ENCODE measurements at places on chromosomes 16 and 17.

GRCh38 chr17:66635386-66636045 is 199.4 kb upstream of the CACNG5 start:
- no peak for DNase-seq

DNA sequence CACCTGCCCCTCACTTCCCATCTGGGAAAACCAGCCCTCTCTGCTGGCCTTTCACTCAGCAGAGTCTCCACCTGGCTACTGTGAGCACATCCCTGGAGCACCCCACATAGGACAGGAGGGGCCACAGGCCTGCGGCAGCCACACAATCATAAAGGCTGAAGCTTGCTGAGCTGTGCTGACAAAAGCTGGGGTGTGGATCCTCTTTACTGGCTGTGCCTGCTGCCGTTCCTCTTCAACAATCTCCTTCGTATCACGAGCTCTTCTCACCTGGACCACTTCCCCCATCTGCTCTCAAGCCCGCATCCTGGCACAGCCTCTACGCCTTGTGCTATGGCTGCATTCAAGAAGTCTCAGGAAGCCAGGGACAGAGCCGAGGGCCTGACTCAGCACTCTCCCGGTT is 86.1 kb downstream of the ZNF778 start:
- DNase-seq, result no peak

GRCh38 chr16:6308176-6308575 is 1024.5 kb upstream of the RBFOX1 start:
- no peak for DNase-seq

GRCh38 chr16:11610121-11610505 is 23.4 kb upstream of the LITAF start:
- DNase-seq, result no peak

DNA sequence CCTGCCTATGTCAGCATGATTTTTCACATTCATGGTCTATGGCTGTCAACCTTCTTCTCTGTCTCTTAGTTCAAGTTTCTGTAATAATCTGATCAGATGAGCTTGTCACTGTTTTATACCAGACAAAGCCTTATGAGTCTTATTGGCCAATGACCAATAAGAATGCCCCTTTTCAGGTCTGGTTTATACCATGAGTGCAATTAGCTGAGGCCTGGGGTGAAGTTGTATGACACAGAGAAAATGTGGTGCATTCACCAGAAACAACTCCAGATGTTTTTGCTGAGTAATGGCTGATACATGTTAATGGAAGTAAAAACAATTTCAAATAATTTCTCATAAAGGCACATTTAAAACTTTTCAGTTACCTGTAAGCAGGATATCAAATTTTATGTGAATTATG is 218.6 kb upstream of the CDH8 start:
- DNase-seq, result no peak

DNA sequence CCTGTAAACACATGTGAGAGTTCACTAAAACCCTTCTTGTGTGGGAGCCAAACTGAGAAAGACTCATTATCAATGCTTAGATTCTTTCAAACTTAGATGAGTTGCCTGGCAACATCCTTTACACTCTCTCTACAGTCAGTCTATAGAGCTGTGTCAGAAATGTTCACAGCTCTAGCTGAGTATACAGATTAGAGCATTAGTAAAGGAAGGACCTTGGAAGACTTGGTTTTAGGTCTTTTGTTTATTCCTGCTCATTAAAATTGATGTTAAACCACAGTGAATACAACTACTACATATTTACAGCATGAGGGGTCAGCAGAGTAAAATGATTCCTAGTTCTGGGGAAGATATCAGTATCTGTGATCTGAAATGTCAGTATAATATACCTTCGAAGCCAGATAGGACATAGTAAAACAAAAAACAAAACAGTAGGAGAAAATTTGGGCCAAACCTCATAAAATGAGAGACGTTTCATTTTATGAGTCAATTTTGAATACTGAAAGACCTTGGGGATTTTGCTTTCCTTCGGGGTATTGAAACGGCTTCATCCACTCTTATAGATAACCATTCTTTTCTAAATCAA is 186.0 kb downstream of the TANC2 start:
- DNase-seq, result no peak

- no peak for DNase-seq
Observed at GRCh38 chr16:66851166-66851964, 7.2 kb downstream of the CA7 start.

DNA sequence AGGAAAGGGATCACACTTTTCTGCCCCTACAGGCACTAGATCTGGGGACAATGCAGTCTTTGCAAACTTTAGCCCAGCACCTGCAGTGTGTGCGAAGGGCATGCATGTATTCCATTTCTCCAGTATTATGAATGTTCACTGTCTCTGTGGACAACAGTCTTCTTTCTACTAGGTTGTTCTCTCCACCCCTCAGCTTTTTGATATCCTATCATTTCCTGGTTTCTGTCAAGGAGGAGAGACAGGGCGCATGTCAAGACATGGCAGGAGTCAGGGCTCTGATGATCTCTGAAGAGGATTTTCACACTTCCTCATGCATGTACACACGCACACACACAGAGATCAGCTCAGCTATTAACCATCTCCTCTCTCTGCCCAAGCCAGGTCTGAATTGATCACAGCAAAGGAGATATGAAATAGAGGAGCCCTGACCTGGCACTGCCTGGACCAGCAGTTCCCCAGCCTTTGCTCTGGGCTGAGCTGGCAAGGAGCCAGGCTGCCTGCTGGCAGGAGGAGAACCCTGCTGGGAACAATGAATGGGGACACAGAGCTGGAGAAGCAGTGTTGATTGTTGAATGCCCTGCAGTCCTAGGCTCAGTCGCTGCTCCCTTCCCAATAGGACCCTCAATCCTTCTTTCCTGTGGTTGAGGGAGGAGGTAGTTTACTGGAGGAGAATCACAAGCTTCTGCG is 2.6 kb downstream of the GPR179 start:
- no peak for DNase-seq

DNA sequence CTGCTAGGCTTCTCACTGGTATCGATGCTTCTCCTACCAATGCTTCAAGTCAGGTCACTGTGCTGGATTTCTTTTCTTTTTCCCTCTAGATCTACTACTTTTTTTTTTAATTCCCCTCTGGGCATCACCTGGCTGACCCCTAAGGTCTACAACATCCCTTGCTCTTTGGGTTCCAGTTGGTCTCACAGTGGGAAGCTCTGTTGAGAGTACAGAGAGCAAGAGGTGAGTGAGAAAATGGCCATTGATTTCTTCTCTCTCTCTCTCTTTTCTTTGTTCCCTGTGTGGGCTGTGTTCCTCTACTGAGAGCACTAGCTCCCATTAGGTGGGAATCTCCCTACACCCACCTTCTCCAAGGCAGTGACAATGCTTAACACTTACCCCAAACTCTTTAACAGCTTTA is 413.4 kb downstream of the KCNJ2 start:
- DNase-seq, result no peak
